Kidney (tissue), 22 donors: ENCODE measurements at places on chromosomes 3 and 15.

GRCh38 chr15:65189102-65189740, 4.1 kb upstream of the CLPX start:
- peak; percentile 87 for DNase-seq

DNA sequence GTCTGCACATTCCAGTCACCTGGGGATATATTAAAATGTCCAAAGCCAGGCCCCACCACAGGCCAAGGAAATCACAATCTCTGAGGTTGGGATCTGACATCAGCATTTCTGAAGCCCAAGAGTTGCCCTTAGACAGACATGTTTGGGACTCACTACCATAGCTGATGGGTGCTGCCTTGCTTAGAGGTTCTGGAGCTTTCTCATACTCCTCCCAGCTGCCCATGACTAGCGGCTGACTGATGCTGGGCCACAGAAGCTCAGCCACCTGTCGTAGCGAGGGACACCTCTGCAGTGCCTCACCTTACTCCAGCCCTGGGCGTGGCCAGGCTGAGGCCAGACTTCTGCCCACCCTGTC, 58.8 kb upstream of the XCR1 start:
- DNase-seq, result no peak

GRCh38 chr3:191353022-191353777, 22.9 kb upstream of the UTS2B start:
- DNase-seq, result no peak

- no peak for DNase-seq
Observed at GRCh38 chr15:88057836-88058235, 198.7 kb downstream of the NTRK3 start.

DNA sequence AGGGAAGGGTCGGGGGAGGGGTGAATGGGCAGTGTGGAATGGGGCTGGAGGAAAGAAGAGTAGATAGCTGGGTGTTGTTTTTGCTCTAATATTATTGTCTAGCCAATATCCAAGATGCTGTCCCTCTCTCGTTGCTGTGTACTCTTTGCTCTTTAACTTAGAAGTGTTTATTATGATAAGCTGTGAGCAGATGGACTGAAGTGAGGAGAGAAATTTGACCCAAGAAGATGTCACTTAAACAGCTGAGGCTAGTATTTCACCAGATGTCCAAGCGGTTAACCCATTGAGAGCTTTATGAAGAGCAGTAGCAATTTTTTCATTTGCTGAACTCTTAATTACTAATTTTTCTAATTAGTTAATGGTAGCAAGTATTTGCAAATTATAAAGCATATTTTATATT, 212.2 kb upstream of the TP63 start:
- peak; percentile 24 for DNase-seq

DNA sequence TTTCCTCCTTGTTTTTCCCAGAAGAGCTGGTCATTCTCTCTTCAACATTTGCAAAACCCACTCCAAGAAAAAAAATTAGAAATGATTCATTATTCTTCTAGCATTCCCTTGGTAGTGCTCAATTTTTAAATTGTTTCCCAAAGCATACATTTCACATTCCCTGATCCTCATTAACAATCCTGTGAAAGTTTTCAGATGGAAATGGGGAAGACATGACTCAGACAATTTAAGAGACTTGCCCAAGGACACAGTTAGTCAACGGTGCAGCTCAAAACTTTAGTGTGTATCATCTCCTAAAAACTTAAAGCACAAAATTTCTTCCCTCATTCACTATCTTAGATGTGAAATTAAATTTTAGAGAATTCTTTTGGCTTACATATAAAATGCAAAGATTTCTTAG, 17.1 kb upstream of the ABI3BP start:
- DNase-seq, result no peak

DNA sequence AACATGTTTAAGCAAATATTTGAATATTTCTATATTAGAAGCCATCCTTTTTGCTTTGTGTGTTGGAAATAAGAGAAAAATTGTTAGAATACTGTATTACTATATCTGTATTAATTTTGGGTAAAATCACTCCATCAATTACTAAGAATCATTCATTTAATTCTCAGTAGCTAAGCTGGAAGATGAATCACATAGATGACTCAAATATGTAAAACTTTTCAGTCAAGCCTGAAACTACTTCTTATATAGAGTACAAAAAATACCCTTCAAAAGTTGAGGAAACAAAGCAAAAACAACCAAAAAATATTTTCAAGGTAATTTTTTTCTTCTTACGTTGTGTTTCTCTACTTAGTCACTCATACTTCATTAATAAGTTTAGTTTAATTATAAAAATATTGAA, 205.7 kb upstream of the ROBO1 start:
- no peak for DNase-seq

DNA sequence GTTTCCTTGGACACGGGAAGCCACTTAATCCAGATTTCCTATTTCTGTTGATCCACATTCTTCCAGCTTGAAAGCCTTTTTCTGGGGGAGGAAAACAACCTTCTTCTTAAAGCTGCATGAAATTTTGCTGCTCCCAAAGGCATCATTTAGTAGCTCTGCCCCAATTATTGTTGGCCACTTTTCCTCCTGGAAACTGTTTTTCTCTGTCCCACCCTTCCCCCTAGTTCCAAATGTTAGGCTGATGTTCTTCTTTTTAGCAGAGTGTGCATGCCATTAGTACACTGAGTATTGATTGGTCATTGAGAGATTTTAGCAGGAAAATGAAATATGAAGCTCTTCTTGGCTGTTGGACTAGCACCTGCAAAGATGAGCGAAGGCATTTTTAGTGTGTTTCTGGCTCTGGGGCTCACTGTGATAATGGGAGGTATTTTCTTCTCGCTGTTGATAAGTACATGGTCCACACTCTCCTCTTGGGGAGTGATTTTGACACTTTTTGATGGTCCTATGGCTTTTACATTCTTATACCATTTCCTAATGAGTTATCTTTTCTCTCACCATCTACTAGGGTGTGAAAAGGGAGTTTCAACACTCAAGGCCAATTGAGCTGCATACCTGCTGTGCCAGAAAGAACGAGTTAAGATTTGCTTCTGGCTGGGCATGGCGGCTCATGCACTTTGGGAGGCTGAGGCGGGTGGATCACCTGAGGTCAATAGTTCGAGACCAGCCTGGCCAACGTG, 200.5 kb downstream of the PTPRG start:
- no peak for DNase-seq

DNA sequence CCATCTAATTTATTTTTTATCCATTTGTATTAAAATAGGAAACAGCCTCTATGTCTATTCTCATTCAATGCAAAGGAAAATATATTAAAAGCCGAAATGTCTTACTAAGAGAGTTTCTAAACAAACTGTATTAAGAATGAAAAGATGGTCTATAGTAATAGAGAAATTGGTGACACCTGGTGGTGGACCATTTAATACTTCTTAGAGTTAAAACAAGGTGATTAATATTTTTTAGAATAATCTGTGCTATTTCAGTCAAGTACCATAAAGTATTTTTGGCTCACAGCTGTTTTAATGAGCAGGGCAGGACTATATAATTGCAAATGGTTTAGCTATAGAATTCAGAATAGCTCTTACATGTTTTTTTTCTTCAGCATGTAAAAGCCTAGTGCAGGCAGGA, 55.7 kb downstream of the SYNPR start:
- DNase-seq, result peak; percentile 11

GRCh38 chr15:80844011-80844732, 65.0 kb downstream of the CEMIP start:
- DNase-seq, result no peak

GRCh38 chr3:126857928-126858327, 125.0 kb upstream of the PLXNA1 start:
- no peak for DNase-seq

DNA sequence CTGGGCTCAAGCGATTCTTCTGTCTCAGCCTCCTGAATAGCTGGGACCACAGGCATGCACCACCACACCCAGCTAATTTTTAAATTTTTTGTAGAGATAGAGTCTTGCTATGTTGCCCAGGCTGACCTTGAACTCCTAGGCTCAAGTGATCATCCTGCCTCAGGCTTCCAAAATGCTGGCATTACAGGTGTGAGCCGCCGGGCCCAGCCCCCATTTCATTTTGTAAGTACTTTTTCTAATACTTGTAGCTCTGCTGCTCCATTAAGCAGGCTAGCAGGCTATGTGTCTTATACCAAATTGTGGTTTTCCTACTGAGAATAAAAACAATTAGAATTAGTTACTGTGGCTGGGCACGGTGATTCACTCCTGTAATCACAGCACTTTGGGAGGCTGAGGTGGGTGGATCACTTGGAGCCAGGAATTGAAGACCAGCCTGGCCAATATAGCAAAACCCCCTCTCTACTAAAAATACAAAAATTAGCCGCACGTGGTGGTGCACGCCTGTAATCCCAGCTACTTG, 22.4 kb downstream of the NIPA1 start:
- no peak for DNase-seq

DNA sequence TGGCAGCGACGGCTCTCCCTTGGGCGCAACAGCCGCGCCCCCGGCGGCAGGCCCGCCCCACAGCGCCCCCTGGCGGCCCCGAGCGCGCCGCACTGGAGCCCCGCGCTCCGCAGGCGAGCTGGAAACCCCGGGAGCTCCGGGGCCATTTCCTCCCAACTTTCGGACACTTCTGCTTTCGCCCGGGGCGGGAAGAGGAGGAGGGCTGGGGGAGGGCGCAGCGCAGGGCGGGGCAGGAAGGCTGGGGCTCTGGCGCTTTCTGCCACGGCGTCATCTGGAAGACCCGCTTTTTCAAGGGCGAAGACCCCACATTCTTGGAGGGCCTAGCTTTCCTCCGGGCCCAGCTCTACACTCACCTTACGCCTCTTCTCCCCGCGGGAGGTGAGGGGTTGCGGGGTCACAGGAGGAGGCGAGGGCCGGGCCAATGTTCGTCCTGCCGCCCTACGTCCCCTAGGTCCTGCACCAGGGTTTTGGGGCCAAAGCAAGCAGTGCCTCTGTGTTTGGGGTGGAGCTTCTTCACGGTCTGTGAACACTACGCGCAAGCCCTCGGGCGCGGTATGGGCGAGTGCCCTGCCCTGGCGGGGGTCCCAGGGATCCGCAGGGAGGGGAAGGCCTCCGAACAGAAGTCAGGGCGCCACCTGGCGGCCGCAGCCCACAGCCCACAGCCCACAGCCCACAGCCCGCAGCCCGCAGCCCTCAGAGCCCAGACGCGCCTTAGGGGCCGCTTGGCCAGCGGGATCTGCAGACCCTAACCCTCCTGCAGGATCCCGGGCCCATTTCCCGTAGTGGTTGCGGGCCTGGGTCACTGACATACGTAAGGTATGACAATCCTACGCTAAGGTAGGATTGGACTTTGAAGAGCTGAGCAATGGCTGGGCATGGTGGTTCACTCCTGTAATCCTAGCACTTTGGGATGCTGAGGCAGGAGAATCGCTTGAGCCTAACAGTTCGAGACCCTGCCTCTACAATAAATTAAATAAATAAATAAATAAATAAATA, 31.1 kb downstream of the FOXL2 start:
- DNase-seq, result peak; percentile 95

DNA sequence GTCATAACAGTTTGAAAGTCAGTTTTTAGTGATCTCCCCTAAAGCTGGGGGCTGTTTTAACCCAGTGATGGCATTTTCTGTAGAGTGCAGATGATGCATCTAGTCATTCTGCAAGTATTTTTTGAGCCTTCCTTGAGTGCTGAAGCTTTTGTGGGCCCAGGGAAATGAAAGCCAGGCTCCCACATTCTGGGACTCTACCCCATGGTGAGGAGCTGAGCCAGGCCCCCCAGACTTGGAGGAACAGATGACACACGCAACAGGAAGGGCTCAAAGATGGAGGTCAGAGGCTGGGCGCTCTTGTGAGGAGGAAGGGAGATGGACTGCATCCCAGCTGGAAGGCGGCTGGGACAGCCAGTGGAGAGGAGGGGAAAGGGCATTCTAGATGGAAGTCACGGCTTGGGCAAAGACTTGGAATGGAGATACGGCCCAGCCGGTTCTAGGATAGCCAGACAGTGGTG, 40.8 kb downstream of the MRAS start:
- no peak for DNase-seq

DNA sequence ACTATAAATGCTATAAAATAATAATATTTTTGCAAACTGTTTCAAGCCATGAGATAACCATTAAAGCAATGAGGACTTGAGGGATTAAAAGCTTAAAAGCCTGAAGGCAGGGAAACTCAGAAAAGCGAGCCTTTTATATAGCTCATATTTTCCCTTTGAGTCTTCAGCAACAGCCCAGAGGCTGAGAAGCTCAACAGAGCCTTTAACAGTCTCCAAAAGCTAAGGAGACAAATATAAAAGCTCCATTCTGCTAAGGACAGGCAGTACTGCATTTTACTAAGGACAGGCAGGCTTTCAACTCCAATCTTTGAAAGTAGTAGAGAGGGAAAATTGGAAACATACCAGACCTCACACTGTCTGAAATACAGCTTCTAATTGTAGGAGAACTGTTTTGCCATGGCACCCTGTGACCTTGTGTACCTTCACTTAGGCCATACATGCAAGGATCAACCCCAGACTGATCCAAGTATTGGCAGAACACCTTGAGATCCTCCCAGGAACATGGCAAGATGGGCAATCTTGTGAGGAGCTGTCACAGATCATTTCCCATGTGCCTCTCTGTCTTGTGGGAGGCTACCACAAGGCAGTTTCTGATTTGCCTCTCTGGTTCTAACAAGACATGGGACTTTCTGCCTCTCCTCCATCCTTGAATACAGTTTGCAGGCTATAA, 53.1 kb upstream of the ARNT2 start:
- no peak for DNase-seq

- DNase-seq, result no peak
Observed at GRCh38 chr15:85733416-85733815, 61.3 kb downstream of the KLHL25 start.

DNA sequence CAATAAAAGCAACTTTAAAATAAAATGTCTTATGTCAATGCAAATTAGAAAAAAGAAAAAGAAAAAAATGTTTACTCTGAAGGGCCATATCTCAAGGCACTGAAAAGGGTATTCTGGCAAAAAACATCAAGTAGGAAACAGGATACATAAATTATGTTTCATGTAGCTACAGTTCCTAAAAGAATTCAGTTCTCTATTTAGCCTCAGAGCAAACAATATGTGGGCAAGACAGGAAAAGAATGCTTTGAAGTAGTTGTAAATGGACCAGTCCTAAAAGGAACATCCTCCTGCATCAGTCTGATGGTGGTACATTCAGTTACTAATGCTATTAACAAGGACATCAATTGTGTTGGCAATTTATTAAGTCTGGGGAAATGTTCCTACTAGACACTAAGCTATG, 8.1 kb downstream of the COMMD2 start:
- peak; percentile 37 for DNase-seq

GRCh38 chr3:23911397-23911796, 5.4 kb downstream of the NKIRAS1 start:
- DNase-seq, result no peak

GRCh38 chr15:45801543-45801942, 166.7 kb downstream of the SQOR start:
- DNase-seq, result no peak

DNA sequence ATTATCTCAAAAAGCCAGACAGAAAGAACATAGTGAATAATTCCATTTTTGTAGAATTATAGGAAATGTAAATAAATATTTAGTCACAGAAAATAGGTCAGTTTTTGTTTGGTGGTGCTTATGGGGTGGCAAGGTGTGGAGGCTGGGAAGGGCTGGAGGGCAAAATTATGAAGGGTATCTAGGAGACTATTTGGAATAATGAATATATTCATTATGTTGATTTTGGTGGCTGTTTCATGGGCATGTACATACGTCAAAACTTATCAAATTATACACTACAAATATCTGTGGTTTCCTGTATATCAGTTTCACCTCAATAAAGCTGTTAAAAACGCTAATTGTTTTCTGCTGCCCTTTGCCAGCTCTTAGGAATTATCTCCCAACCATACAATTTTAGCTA, 298.7 kb upstream of the GOLIM4 start:
- no peak for DNase-seq
